ENCODE measurements at places on chromosomes 12 and 14. TPM values are rescaled to one million over a fixed set of nuclear protein-coding genes. Genes with fewer than 3 reads are reported as not detected.

DNA sequence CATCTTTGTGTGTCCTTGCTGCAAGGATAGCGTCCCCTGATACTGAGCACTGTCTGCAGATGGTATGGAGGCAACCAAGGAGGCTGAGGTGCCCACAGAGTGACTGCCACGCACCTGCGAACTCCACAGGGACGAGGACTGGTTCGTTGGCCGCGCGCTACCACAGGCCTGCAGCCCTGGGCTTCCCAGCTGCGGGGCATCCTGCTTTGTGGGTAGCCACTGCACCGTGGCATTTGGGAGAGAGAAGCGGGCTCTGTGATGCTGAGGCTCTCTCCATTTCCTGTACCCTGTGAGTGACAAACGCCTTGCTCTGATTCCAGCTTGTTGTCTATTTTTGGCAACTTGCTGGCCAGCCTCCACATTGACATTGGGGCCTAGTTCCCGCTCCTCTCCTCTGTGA, 76.3 kb downstream of the SLC15A4 start:
- no peak for DNase-seq

GRCh38 chr12:75635606-75636444, 124.4 kb upstream of the KRR1 start:
- no peak for DNase-seq

DNA sequence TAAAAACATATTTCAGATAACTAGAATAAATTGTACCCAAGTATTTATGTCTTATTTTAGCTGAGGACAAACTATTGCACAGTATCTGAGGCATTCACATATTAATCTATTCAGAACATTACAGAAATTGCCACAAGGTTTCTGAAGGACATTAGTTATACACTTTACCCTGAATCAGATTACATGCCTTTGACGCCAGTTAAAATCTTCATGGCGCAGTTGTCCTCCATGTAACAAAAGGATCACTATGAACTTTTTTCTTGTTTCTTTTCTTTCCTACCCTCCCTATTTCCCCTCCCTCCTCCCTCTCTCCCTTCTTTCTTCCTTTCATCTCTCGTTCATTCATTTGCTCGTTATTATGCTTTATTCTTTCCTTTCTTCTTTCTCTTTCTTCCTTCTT, 176.6 kb upstream of the KITLG start:
- no peak for DNase-seq

HOXC6 gene
- 6.3 TPM for total RNA-seq

All from lower leg skin (tissue), 4 donors.